ENCODE measurements at places on chromosomes 2 and 18.

DNA sequence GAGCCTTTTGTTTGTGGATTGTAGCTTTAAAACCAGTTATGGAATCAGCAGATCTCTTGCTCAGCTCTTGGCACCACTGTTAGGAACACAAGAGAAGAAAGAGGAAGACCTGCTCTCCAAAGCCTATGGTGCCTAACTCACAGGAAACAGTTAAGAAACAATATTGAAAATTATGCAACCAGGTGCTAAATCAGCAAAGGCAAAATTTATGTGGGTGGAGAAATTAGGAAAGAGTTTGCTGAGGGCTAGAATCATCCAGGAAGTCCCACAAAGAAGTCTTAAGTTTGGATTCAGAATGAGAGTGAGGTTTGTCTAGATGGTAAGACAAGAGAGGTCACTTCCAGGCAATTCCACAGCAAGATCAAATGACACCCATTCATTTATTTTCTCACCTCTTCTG lies 49.4 kb downstream of the AOX1 start:
- no peak for DNase-seq

DNA sequence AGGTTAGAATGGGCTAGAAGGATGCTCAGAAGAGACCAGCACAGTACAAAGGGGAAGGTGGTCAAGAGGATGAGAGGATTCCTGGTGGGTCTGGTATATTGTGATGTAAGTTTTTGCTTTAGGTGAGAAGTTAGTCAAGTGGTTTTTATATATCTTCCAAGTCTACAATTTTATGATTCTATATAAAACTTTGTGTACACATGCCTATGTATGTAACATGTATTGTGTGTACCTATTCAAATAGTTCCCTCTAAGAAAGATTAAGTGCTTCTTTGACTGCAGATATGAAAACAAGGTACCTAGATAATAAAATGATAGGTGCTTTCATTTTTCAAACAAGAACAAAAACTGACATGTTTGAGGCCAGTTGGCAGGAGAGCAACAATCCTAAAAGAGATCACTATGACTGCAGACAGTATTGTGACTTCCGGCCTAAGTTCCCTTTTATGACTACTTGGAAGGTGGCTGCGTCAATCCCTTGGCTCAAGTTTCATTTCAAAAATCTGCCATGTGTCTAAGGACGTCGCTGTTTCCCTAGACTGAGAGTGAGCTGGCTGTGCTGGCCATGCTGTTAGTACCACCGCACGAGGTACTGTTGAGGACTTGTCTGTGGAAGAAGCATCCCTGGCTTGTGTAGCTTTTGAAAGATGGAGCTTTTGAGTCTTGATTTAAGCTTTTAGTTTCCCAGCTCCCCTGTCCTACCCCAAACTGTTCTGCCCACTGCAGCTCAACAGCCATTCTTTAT lies 123.1 kb downstream of the PRPF40A start:
- no peak for DNase-seq

GRCh38 chr2:70981866-70982810 lies 3.7 kb downstream of the ANKRD53 start:
- DNase-seq = no peak

DNA sequence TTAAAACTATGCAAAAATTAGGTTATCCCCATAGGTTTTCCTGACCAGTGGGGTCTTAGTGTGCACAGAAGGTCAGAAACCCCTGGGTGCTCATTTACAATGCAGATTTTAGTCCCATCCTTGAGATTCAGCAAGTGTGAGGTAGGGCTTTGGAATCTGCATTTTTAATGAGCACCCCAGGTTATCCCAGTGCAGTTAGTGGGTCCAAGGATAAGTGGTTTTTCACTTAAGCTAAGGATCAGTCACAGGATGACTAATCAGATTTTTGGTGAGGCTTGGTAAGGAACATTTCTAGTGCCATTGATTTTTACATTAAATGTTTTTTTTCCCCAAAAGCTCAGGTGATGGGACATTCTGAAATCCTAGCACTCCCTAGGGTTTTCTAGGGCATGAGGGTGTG lies 50.7 kb upstream of the MGAT5 start:
- no peak for DNase-seq

- no peak for DNase-seq
Observed at GRCh38 chr2:188203776-188204175, 87.9 kb upstream of the GULP1 start.
